Thymus (tissue), 14 donors: ENCODE measurements at places on chromosomes 6 and 20. TPM values are rescaled to one million over a fixed set of nuclear protein-coding genes. Genes with fewer than 3 reads are reported as not detected.

GRCh38 chr6:44738601-44739146 is 351.2 kb downstream of the CDC5L start:
- no peak for DNase-seq
- H3K4me3 ChIP-seq = no peak overlapping the region
- H3K4me1 ChIP-seq = no peaks in the 10 kb centered on the region

The UBE2C gene
- 112 TPM for total RNA-seq

The OARD1 gene
- total RNA-seq = 44.8 TPM

The SLC17A3 gene
- 0.14 TPM for total RNA-seq

DNA sequence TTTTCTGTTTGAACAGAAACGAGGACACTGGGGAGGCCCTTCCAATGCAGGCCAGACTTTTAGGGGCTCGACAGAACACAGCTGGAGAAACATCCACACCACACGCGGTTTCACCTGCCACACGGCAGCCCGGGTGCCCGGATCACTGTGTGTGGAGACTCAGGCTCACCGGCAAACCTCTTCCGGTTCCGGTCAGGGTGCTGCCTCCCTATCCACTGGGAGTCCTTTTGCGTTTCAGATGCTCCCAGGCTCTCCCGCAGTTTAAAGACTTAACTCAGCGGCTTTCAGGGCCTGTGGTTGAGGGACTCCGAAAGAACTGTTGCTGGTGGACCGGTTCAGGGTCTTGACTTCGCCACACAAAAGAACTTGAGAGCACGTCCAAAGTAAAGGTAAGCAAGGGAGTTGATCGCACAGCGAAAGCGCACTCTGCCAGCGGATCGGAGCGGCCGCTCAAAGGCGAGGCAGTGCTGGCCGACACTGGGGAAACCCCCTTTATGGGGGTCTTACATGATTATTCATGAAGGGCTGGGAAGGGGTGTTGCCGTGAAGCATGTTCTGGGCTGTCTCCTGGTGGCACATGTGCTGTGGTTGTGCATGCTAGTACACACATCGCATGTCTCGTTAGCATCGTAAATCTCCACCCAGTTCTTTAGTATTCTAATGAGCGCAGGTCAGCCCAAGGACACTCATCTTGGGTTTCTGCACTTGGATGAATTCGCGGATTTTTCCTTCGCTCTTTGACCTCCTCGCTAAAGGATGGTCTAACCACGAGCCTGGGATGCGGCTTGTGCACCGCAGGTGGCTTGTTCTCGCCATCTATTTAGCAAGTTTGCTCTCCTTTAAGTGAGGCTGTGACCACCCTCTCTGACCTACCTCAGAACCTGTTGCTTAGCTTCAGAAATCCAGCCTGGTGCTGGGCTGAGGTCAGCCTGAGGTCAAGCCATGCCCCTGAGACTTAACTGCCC is 180.3 kb downstream of the CDH26 start:
- H3K4me1 ChIP-seq = no peaks in the 10 kb centered on the region
- no peaks in the 10 kb centered on the region for H3K36me3 ChIP-seq

The MPIG6B gene
- 0.14 TPM for total RNA-seq
